ENCODE measurements at places on chromosomes 11 and 22.

DNA sequence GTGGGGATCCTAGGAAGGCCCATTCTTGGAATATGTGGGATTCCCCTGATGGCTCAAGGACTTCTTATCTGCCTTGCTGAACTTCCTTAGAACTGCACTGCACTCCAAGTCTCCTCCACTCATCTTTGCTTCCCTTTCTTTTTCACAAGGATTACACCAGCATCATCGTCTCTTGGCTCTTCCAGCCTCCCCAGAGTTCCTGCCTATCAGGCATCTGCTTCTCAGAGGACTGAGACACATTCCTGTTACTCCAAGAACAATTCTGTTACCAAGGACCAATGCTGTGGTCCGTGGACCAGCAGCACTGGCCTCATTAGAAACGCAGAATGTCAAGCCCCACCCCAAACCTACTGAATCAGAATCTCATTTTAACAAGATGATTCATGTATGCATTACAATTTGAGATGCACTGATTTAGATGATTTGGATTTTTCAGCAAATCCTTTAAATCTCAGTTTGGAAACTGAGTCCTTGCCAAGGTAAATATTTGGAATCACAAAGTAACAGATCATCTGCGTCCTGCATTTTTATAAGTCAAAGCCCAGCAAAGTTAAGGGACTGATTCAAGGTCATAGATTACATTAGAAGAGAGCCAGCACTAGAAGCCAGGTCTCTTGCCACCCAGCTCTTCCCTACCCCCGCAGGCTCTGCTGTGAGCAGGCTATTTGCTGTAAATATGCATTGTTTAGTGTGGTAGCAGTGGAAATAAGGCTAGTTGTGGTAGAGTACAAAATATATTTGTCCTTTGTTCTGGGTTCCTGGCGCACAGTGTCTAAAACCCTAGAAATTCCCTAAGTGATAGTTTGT lies 110.9 kb downstream of the SWAP70 start:
- DNase-seq = no peak

DNA sequence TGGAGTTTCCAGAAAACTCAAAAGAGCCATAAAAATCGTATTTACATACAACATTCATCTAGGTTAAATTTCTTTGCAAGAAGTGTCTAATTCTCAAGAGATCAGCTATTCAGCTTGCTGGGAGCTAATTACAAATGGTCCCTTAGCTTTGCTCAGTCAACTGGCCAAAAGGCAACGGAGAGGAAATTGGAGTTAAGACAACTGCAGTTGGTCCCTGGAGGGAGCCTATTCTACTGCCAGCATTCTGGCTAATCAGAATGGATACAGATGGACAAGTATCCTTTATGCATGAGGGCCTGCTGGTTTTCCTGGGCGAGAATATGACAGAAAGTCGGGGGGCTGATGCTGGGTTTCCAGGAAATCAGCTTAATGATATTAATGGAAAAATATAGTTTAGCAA lies 45.5 kb downstream of the KCNJ1 start:
- no peak for DNase-seq

- peak; percentile 26 for DNase-seq
Observed at GRCh38 chr22:30324014-30324730, 2.6 kb downstream of the TBC1D10A start.

- no peak for DNase-seq
Observed at GRCh38 chr11:122832721-122833470, 5.4 kb upstream of the CRTAM start.
